ENCODE measurements at places on chromosomes 3 and 15.

- DNase-seq, result no peak
Measured at GRCh38 chr3:10437995-10438901, 67.1 kb downstream of the ATP2B2 start.

DNA sequence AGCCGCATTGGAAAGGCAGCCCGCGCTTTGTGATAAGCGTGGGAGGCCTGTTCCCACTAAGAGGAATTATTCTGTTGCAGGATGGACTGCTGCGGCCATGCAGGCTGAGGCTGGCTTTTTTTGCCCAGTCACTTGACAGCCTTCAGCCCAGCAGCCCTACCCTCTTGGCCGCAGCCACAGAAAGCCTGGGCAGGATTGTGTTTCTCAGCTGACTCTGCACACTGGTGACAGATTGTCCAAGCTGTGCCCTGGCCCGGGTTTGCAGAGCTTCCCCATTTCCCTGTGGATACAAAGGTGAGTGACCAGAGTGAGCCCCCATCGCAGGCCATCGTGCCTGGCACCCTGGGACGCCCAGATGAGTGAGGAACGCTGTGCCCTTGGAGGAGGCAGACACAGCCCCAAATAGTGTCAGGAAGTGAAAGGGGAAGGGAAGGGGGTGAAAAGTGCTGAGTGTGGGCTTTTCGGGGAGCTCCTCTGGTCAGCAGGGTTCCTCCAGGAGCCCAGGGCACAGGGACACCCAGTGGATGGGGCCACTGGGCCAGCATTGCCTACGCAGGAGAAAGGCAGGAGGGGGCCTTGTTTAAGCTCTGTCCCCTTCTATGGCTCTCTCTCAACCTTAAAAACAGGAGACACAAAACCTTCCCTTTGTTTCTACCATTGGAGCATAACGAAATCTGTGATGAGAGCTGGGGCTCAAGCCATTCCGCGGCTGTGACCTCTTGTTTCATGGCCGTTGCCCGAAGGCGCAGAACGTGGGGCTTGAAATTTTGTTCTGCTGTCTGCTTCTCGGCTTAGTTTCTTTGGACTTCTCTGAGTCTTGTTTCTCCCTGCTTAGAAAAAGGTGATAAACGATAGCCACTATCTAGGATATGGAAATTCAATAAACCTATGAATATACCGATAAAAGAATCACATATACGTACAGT lies 91.5 kb upstream of the MEF2A start:
- DNase-seq, result no peak

GRCh38 chr3:46825450-46825849 lies 37.8 kb downstream of the MYL3 start:
- no peak for DNase-seq

- no peak for DNase-seq
Measured at GRCh38 chr3:48492461-48493202, 11.3 kb downstream of the SHISA5 start.

- no peak for DNase-seq
Measured at GRCh38 chr3:129548104-129548965, 5.4 kb downstream of the H1-8 start.

DNA sequence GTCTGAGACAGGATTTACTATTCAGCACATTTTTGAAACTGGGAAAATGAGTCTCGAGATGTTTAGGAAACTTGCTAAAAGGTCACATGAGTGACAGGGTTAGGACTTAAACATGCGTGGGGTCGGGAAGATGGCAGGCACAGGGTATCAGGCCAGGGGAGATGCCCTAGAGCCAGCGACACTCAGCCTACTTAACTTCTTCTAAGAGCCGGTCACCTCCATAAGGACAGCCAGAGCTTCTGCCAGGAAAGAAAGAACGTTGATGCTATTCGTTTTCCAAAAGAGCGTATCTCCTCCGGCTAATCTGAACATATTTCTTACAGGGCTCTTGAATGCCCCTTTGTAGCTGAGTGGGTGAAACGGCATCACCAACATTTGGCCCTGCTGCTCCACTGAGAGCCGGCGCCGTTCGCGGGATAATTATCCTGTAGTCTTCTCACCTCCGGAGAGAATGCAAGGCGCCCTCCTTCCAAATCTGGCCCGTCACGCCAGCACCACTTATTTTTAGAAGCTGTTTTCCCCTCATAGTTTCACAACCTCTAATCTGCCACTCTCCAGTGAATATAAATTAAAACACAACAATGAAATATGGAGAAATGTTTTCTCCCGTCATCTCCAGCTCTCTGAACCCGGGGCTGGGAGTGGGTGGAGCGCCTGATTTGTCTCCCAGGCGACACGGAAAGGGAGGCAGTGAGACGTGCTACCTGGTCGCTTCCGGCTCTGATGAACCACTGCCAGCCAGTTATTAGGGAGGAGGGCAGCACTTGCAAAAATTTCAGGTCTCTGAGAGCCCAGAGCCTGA lies 58.5 kb downstream of the LIPC start:
- DNase-seq, result no peak

DNA sequence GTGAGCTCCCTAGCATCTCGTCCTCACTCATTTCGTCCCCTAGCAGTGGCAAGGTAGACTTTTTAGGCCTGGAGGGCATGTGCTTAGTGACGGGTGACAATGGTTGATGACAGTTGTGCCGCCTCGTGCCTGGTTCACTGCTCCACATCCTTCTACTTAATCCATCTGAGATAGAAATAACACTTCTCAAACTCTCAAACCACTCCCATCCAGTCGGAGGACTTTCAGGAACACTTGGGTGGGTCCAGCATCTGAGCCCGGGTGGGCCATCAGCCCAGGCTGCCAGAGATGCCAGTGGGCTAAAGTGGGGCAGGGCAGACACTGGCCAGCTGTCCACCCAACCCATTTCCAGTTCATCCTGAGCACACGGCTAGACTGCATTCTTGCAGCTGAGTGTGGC lies 79.7 kb upstream of the SMAD3 start:
- no peak for DNase-seq

GRCh38 chr3:100002599-100003350 lies 111.5 kb downstream of the FILIP1L start:
- no peak for DNase-seq

All from erythroblast (primary cell).